ENCODE measurements at places on chromosomes 12 and 14.

GRCh38 chr12:131010396-131011131, 56.9 kb downstream of the ADGRD1 start:
- no peak for DNase-seq

- DNase-seq: no peak
Observed at GRCh38 chr12:76872415-76872814, 6.4 kb downstream of the CSRP2 start.

GRCh38 chr14:24307575-24308341, at the start of gene CIDEB:
CIDEB (minus strand) TSS chr14:24307977; CDS start chr14:24307858, 119 bp downstream.
- DNase-seq: peak; percentile 71

- no peak for DNase-seq
Observed at GRCh38 chr12:22876262-22876661, 251.3 kb downstream of the ETNK1 start.

DNA sequence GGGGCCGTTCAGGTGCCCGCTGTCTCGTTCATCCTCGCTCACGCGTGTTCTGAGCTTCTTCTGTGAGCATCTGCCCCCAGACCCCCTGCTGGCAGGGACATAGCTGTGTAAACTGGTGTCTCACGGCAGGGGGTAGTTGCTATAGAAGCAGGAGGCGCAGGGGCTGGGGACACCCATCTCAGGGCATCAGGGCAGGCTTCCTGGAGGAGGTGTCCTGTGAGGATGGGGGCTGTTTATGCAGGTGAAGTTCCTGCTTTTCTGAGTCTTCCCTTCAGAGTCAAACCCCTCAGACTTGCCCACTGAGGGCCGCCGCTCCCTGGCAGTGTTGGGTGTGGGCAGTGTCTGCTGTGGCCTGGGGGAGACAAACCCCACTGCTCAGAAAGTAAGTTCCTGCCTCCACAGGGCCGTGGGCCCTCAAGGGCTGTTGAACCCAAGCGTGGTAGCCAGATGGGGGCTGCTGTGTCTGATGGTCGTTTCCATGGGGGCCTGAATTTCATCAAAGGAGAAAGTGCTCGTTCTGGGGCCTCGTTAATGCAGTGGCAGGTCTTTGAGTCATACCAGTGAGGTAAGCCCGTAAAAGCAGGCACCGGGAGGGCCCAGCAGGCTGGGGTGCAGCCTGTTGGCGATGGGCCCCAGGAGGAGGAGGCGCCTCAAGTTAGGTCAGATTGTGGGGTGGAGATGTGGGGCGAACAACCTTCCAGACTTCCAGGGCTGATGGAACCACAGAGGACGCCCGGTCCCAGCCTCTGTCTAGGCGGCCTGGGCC, 23.4 kb downstream of the KIF26A start:
- DNase-seq: no peak

GRCh38 chr12:47123730-47124129, 44.0 kb upstream of the AMIGO2 start:
- no peak for DNase-seq

DNA sequence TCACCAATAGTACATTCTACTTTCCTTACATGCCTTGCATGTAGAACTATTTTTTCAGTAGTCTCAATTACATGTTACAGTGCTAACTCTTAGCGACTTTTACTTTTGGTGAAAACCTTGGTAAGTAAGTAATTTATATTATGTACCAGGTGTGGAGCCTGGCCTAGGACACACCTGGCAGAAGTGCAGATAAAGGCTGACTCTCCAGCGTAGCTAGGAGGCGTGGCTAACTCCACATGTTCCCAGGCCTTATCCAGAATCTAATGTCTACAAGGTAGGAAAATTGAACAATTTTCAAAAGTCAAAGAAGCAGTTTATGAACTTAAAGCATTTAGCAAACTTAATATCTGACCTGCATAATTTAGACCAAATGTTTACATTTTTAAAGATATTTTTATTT, 157.4 kb downstream of the DHRS2 start:
- no peak for DNase-seq

GRCh38 chr14:88940671-88941070, 116.2 kb downstream of the TTC8 start:
- DNase-seq: no peak

DNA sequence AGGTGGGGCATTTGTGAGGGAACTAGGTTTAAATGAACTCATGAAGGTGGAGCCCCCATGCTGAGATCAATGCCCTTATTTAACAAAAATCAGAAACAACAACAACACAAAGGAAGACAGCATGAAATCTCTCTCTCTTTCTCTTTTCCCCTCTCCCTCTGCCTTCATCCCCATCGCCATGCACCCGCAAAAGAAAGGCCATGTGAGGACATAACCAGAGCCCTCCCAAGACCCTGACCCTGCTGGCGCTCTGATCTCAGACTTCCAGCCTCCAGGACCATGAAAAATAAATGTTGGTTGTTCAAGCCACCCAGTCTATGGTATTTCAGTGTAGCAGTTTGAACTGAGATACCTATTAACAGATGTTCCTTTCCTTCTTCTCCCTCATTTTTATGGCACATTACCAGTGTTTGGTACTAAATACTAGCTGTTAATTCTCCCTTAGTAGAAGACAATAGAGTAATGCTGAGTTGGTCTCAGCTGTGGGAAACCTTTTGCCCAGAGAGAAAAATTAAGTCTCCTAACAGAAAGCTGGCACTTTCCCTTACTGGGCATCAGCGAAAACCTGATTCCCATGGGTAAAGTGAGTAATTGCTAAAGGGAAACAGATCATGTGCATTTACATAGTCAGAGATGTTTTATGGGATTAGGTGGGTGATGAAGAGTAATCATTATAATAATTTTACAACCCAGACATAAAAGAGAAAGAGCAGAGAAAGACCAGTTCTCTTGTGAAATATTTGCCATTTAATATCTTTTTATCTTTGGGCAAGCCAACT, 264.0 kb upstream of the PLEKHG7 start:
- DNase-seq: no peak

GRCh38 chr14:36605506-36605857, 23.1 kb upstream of the NKX2-8 start:
- DNase-seq: no peak

- DNase-seq: no peak
Observed at GRCh38 chr12:24023081-24023480, 73.6 kb upstream of the SOX5 start.

- DNase-seq: no peak
Observed at GRCh38 chr12:87332987-87333726, 696.0 kb downstream of the C12orf50 start.

- no peak for DNase-seq
Observed at GRCh38 chr14:52934762-52935161, 16.1 kb downstream of the FERMT2 start.

DNA sequence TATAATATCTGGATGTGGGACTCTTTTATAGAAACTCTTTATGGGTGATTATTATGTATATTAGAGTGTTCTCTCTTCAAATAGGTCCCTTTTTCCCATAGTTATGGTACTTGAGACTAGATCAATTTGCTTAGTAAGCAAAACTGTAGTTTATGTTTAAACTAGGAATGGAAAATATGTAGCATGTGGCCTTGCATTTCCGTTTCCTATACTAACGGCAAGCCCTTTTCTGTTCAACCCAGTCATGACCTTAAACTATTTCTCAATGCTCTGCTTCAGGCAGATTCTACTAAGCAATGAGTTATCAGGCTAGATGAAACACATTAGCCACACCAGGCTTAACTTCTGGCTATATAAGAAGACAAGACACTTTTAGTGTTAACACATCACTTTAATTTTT, 84.6 kb downstream of the OTOGL start:
- DNase-seq: no peak

DNA sequence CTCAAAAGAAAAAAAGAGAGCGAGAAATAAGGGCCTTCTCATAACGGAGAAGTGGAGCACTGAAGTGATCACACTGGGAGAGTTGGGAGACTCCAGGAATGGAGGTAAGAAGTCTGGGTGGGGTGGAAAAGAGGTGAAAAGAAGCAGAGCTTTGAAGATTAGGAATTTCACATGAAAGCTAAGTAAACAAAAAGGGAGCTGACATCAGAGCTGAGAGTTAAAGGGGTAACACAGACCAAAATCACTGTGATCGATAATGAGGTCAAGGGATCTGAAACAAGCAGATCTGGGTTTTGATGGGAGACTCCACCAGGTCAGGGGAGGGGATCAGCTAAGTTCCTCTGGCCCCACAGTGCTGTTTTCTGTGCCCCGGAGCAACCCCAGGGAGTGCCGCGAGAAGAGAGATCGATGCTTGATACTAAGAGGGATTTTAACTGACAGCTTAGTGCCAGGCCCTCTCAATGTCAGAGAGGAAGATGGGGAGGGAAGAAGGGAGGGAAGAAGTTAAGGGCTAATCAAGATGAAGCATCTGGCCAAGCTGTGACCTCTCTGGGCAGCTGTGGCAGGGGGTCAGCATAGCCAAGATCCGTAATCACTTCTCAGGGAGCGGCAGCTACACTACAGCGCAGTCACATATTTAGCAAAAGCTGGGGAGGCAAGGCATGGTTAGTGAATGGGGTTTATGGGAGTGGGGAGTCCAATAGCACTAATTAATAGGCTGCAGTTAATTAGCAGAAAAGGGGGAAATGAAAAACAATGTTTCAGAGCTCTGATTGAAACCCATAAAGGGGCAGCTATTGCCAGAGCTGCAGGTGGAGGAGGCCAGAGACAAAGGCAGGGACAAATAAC, 8.0 kb downstream of the AQP6 start:
- no peak for DNase-seq

GRCh38 chr14:30345511-30345910, 213.4 kb upstream of the G2E3 start:
- DNase-seq: no peak

DNA sequence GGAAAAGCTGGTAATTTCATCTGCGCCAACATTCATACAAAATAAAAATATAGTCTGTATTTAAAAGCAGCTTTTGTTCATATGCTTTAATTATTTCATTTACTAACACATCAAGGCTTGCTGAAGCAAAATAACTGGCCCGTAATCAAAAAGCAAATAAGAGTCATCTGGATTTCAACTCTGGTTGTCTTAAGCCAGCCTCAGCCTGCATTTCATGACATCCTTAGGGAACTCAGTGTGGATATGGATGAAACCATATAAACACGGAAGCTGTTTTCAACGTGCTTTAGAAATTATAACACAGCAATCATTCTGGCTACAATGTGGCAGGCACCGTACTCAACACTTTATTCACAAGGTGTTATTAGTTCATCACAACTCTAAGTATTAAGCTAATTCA, 852 bp downstream of the COX16 start:
- no peak for DNase-seq

GRCh38 chr12:103268831-103269514, 226.8 kb downstream of the C12orf42 start:
- DNase-seq: no peak

GRCh38 chr12:69897744-69898143, 72.7 kb downstream of the MYRFL start:
- no peak for DNase-seq

- no peak for DNase-seq
Observed at GRCh38 chr12:60398547-60398946, 802.7 kb downstream of the SLC16A7 start.

- DNase-seq: no peak
Observed at GRCh38 chr14:51774209-51774608, 86.2 kb upstream of the GNG2 start.

- no peak for DNase-seq
Observed at GRCh38 chr12:58470266-58471010, 449.9 kb downstream of the LRIG3 start.

DNA sequence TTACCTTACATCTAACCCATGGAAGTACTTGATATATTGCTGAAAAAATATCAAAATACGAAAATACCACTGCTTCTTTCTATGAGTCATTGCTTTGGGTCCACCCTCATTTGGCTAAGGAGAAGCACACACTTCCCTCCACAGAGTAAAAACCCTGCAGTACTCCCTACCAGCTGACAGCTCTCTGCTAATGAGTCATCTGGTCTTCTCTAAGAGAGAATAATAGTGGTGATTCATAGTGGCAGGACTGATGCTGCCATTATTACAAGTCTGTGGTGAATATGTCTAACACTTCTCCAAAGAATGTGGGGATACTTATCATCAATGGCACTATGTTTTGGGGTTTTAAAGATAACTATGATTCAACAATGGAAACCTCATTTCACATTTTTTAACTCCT, 90.7 kb downstream of the PPFIA2 start:
- no peak for DNase-seq

GRCh38 chr14:105091517-105092170, 26.4 kb upstream of the GPR132 start:
- DNase-seq: no peak

DNA sequence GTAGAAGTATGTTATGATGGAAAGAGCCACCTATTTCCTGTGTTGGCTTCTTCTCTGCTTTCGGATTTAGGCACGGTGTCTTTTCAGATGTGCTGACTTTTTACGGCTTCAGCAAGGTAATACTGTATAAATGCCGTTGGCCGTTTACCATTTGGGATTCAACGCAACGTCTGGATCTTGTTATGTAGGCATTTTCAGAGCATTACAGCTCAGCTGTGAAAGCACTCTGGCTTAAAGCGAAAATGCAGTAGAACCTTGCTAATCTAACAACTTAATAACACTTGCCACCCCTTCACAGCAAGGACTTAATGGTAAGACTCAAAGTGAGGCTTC, 229.9 kb downstream of the EFCAB11 start:
- DNase-seq: no peak

DNA sequence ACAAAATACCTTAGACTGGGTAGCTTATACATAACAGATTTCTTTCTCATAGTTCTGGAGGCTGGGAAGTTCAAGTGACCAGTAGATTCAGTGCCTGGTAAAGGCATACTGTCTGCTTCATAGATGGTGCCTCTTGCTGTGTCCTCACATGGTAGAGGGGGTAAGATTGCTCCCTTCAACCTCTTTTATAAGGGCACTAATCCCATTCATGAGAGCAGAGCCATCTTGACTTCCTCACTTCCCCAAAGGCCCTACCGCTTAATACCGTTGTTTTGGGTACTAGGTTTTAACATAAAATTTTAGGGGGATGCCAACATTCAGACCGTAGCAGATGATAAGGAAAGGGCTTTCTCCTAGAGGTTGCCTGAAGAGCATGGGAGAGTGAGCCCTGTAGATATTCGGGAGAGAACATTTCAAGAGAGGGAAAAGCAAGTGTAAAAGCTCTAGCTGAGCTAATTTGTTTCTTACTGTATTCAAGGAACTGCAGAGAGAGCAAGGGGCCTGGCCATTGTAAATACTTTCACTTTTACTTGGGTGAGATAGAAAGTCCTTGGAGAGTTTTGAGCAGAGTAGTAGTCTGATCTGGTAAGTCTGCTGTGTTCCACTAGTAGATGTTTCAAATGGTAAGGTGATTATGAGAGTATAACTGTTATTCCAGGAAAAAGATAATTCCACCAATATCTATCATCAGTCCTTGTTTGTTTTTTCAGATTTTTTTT, 27.3 kb downstream of the FRS2 start:
- DNase-seq: no peak

GRCh38 chr12:10365696-10366405, 24.0 kb downstream of the KLRK1 start:
- DNase-seq: no peak

- DNase-seq: no peak
Observed at GRCh38 chr12:108308395-108309085, 30.6 kb downstream of the CMKLR1 start.

- no peak for DNase-seq
Observed at GRCh38 chr14:69268763-69269162, 8.8 kb downstream of the GALNT16 start.

GRCh38 chr12:86265329-86265695, 9.1 kb upstream of the MGAT4C start:
- no peak for DNase-seq

GRCh38 chr12:22728987-22729386, 104.0 kb downstream of the ETNK1 start:
- DNase-seq: no peak

All from neural crest cell (in vitro differentiated cells).